ENCODE measurements at places on chromosomes 13 and 19.

DNA sequence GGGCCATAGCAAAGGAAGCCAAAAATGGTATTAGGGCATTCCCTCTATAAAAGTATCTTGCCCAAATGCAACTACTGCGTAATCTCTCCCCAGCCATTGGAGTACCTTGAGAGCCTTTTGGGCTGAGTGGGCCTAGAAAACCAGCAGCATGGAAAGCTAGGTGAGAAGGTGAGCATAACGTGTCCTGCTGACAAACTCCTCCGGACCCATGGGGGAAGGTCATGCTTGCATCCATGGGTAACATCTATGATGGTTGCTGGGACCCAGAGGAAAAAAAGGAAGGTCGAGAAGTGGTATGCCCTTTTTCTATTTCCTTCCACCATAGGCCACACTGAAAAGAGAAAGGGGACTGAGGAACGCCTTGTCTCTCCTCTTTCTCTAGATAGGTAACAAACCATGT lies 57.4 kb downstream of the ZNF728 start:
- DNase-seq, result no peak

- DNase-seq, result no peak
Observed at GRCh38 chr13:33728271-33729037, 89.5 kb upstream of the RFC3 start.

DNA sequence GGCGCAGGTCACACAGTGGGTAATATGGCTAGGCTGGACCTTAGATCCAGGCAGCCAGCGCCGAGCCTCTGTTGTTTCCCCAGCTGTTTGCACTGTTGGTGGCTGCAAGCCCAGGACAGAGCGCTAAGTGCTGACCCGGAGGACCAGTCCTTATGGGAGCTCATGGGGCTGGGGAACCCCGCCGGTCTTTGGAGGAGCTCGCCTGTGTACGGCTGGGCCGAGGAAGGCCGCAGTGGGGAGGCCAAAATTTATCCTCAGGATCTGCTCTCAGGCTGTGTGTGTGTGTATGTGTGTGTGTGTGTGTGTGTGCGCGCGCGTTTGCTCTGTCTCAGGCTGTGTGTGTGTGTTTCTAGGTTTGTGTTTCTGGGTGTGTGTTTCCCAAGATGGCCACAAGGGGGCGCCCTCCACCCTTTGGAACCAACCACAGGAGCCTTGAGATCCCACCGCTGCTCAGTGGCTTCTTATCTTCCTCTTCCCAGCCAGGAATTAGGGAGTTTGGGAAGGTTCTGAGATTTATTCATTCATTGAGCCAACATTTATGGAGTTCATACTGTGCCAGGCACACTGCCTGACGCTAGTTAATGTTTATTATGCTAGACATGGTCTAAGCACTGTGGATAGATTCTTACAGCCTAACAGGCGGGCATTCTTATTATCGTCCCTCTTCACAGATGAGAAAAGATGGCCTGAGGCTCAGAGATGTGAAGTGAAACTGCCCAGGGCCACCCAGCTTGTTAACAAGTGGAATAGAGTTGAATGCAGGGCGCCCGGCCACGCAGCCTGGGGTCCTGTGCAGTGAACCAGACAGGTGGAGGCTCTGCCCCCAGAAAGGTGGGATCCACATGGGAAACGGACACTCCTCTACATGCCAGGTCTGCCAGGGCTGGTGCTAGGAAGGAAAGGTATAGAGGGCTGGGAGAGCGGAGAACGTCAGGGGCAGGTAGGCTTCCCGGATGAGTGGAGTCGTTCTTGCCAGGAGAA lies 13.0 kb downstream of the PGLYRP1 start:
- DNase-seq, result peak; percentile 23

DNA sequence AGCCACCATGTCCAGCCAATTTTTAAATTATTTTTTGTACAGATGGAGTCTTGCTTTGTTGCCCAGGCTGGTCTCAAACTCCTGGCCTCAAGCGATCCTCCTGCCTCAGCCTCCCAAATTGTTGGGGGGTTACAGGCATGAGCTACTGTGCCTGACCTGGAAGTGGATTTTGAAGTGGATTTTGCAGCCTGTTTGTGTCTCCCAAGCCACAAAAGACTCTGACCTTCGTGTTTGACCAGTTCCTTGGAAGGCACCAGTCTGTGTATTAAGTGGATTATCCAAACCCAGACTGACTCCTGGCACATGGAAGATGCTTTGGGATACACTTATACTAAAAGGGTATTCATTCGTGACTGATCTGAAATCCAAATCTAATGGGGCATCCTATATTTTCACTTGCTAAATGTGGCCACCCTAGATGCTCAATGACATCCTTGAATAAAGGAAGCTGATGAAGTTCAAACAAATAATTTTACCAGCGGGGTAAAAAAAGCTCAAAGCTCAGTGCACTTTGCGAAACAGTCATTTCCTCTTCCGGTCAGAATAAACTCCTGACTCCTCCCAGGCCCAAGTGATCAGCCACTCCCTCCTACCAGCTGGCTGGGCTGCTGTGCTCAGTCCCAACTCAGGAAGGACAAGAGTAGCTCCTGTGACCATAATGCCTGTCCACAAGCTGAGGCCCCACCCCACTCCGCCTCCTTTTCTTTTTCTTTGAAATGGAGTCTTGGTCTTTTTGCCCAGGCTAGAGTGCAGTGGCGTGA lies 32.6 kb upstream of the GATAD2A start:
- no peak for DNase-seq

DNA sequence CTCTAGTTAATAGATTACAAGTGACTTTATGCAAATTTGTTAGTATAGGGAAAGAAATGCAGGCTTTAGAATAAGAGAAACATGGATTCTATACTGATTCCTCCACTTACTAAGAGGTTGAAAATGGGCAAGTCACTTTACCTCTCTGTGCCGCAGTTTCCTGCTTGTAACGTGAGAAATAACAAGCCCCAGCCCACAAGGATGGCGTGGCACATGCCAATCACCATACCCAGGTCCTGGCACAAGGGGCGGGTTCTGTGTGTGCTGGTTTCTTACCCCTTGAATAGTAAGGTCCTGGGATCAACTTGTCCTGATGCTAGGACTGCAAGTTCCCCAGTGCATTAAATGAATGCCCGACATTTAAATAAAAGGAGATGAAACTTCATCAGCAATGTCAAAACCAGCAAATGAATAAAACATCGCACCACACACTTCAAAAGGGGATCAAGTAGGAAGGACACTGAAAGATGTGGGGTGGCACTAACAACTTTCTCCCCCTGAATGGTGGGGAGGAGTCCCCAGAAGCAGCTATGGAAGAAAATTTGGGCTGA lies 7.9 kb upstream of the SIGLEC9 start:
- DNase-seq, result no peak

- no peak for DNase-seq
Observed at GRCh38 chr13:30301827-30302226, 5.5 kb downstream of the KATNAL1 start.

- no peak for DNase-seq
Observed at GRCh38 chr19:29527500-29528328, 1.9 kb downstream of the VSTM2B start.

DNA sequence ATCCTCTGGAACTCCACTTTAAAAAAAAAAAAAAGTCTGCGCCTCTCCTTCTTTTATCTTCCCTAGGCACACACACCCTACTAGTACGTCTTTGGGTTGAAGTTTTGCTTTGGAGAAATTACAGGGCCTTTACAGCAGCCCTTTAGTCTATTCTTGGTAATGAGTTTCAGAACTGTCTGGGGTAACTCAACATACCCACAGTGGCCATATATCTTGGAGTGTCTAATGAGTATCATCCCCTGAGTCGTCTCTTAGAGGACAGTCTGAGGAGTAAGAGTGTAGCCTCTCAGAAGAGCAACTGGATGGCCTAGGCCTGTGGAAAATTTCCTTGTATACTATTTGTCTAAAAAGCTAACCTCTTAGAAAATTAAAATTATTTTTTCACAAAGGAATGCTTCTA lies 6.1 kb upstream of the ZNF681 start:
- DNase-seq, result no peak

- no peak for DNase-seq
Observed at GRCh38 chr13:77310579-77311279, 16.2 kb downstream of the MYCBP2 start.

GRCh38 chr13:50636007-50636704 lies 207.3 kb downstream of the DLEU7 start:
- no peak for DNase-seq

DNA sequence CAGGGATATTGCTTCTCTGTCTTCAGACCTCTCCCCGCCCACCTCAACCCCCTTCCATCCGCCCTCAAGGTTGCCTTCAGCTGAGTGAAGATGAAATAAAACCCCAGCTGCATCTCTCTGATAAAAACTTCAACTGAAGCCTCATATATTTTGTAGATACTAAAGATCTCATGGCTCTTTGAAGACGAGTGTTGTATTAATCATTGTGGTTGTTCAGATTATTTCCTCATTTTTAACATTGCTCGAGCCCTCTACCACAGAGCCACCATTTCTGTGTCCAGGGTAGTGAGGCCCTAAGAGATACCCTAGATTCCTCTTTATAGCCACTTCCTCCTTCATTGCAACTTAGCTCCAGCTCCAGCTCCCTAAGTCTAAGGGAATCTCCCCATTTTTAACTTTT lies 312.8 kb upstream of the ZNF507 start:
- DNase-seq, result no peak

DNA sequence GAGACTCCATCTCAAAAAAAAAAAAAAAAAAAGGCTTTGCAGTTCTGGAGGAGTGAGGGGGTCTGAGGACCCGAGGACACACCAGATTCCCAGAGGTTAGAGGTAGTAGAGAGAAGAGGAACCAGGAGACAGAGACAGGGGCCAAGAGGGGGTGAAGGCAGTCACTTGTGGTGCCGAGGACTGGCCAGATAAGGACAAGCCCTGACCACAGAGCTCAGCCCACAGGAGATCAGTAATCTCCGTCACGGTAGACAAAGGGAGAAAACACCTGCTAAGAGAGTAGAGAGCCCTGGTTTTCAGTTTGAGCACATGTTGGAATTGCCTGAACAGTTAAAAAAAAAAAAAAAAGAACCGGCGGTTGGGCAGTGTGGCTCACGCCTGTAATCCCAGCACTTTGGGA lies 1.7 kb upstream of the PRAM1 start:
- no peak for DNase-seq

DNA sequence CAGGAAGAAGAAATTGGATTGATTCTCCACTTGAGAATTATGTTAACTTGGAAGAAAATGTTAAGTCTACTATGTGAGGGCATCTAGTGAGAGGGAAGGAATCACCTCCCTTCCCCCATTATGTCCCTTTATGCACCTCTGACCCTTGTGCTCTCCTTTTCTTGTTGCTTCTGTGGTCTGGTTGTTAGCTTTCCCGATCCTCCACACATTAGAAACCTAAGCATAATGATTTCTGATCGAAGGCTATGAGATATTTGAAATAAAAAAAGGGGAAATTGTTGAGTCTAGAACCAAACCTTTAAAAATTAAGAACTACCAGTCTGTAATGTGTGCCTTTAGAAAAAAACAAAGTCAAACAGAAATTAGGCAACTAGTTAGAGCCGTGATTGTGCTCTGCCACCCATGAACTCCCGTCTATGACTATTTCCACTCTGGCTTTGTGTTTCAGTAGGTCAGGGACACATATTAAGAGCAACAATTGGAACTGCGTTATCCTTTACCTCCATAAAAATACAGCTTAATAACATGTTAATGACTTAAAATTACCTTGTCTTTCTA lies 463 bp upstream of the GPC6 start:
- peak; percentile 90 for DNase-seq

DNA sequence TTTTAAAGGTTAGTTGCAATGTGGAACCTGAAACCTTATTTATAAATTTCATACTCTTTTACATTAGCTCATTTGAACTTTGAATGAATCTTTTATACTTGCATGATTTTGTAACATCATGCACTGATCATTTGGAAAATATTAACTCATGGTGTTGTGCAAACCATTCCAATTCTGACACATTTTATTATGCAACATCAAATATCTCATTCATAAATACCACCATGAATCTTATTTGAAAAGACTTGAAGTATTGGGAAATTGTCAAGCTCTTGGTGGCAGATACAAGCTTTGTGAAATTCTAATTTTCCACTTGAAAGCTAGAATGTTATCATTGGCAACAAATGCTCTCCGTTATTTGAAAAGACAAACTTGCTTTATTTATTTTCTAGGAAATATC lies 379.9 kb upstream of the PCDH20 start:
- DNase-seq, result no peak

GRCh38 chr13:113211774-113212173 lies 2.4 kb downstream of the CUL4A start:
- DNase-seq, result no peak

DNA sequence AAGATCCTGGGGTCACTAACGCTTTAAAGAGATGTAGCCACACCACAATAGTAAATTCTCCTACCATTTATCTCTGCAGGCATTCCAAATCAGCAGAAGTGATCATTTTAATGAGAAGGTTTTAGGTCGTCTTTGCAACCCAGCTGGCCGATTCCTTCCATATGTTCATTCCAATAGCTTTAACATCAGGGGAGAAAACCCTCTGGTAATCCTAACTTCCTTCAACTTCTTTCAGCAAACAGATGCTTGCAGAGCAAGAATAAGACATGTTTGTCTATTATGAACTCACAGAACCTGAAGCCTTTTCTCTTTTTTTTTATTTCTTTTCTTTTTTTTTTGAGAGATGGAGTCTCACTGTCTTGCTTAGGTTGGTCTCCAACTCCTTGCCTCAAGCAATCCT lies 498.6 kb upstream of the SLITRK1 start:
- DNase-seq, result no peak
